Fibroblast of villous mesenchyme (primary cell): ENCODE measurements at places on chromosomes 2 and 18. TPM values are rescaled to one million over a fixed set of nuclear protein-coding genes. Genes with fewer than 3 reads are reported as not detected.

DNA sequence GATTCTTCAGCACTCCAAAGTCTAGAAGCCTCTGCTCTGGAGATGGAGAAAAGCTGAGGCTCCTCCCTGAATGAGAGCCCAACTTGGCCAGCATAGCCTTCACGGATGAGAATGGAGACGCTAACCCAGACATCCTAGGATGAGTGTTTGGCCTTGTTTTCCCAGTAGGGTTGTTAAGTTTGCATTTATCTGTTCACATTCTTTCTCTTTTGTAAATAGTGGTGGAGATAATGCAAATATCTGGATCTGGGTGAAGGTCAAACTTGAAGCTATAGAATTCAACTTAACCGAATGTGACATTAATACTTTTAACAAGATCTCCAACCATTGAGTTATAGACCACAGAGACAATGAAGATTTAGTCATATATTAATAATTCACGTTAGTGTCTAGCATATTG lies 53.4 kb upstream of the BZW1 start:
- no peak for DNase-seq

DNA sequence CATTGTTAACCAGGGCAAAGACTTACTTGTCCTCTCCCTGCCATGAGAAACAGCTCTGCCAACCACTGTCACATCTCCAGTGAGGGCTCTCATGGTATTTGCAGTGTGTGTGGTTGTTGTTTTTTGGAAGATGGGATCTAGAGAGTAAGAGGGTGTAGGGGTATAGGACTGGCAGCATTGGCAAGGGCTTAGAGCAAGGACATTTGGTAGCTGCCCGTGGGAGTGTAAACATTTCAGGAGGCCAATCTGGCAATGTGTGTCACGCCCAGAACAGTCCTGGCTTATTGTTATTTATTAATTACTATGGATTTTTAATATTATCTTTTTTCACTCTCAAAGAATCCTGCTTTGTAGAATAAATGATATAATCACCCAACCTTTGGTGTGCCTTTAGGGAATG lies 90.5 kb downstream of the TMEM17 start:
- DNase-seq: no peak

DNA sequence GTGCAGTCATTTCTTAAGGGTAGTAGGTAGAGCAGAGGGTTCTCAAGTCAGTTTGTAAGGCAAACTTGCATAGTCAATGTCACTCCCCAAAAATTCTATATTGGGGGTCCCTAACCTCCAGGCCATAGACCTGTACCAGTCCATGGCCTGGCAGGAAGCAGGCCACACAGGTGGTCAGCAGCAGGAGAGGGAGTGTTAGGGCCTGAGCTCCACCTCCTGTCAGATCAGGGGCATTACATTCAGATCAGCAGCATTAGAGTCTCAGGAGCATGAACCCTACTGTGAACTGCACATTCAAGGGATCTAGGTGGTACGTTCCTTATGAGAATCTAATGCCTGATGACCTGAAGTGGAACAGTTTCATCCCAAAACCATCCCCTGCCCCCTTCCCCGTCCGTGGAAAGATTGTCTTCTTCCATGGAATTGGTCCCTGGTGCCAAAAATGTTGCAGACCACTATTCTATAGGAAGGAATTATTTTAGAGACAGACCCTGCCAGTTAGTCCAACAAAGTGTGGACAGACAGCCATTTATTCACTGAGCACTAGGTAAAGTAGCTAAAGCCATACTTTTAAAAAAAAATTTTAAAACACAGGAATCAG lies 6.7 kb downstream of the COA5 start:
- peak; percentile 38 for DNase-seq

- DNase-seq: peak; percentile 41
Measured at GRCh38 chr2:241636182-241637017, 558 bp downstream of the THAP4 start.

COL6A3 gene
- 1,329 and 1,968 TPM in 2 replicates for total RNA-seq

DNA sequence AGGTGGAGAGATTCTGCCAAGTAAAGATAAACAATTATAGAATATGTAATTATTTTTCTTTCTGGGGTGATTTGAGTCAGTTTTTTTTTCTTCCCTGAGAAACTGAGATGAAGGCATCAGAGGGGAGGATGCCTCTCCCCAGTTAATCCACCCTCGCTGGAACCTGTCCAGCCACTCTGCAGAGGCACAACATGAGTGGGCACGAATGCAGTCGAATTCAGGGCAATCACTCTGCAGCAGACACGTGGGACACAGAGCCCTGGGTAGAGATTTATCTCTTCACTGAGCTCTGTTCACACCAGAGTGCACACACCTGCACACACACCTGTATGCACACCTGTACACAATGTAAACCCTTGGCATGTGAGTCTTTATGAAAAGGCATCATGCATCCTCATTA lies 154.2 kb downstream of the DCDC2C start:
- no peak for DNase-seq

DNA sequence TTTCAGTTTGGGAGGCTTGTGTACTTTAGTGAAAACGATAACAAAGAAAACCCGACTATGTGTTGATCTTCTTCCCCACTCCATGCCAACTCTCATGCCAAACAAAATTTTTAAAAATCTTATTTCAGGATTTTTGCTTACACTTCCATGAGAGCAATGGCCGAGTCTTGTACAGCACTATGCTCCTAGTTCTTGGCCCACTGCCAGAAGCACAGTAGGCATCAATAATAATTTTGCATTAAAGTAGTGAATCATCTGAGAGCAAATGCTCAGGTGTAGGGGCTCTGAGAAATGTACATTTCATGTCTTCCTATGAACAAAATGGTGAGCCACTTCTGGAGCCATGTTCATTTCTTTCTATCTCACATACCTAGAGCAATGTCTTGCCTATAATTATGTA lies 62.2 kb downstream of the MAP3K19 start:
- no peak for DNase-seq

TNFAIP6 gene
- total RNA-seq: 13.2 and 14.2 TPM in 2 replicates

SPRED2 gene
- 9.5 and 10.0 TPM in 2 replicates for total RNA-seq

GRHL1 gene
- total RNA-seq: 0.64 and 1.7 TPM in 2 replicates

CCDC102B gene
- 10.4 and 20.9 TPM in 2 replicates for total RNA-seq

LCT gene
- total RNA-seq: under 0.01 TPM in 1 of 2 replicates, not detected in the other

UGT1A10 gene
- total RNA-seq: not detected in 2 replicates

- DNase-seq: no peak
Measured at GRCh38 chr2:170887896-170888295, 41.2 kb upstream of the GORASP2 start.

- no peak for DNase-seq
Measured at GRCh38 chr18:50045126-50045525, 149.8 kb downstream of the MYO5B start.

GRCh38 chr18:47749600-47749973 lies 180.9 kb downstream of the SMAD2 start:
- DNase-seq: no peak

SEPTIN2 gene
- total RNA-seq: 426 and 577 TPM in 2 replicates

TCF23 gene
- not detected in 2 replicates for total RNA-seq

DNA sequence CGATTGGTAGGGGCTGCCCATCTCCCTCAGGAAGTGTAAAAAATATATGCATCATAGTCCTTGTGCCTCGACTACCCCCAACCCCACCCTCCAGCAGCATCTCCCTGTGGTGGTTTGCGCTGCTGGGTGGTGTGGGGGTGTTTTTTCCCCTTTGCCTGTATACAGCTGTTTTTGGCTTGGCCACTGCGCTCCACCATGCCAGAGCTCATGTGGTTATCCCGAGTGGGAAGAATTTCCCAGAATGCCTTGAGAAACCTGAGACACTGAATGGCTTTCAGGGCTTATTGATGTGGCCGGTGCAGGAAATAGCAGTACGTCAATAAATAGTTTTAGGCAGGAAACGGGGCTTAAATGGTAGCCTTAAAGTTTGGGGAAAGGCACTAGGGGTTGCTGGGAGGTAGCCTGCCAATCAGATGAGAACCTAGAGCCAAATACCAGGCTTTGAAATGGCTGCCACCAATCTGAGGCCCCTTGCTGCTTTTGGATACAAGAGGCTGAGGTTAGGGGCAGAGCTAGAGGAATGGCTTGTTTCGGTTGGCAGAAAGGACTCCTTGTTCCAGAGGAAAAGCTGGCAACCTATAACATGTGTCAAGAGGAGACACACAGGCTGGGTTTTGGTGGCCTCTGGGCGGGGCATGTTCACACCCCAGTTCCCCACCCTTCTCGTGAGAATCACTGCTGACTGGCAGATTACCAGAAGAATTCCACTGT lies 144.1 kb downstream of the SMAD7 start:
- DNase-seq: peak; percentile 70

DNA sequence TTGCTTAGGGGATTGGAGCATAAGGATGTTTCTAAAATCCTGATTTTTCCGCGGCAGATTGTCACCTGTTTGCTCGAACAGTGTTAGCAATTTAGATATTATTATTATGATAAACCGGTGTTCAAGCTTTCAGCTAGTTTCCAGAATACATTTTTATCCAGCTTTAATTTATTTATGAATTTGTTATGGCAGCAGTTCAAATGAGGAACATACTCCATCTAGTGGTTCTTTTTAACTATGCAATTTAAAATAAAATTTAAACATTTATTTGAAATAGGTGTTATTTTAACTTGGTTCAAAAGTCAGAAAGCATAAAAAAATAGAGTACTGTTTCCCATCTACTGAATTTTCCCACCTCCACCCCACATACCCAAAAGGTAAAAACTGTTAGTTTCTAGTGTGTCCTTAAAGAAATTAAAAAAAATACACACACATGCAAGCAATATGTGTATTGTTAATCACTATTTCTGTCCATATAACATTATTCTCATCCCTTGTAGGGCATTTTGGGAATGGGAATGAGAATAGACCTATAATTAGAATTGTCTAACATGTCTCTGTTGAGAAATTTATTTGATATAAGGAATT lies 23.2 kb downstream of the ACOXL start:
- DNase-seq: peak; percentile 23

GNLY gene
- total RNA-seq: not detected in 2 replicates

DNA sequence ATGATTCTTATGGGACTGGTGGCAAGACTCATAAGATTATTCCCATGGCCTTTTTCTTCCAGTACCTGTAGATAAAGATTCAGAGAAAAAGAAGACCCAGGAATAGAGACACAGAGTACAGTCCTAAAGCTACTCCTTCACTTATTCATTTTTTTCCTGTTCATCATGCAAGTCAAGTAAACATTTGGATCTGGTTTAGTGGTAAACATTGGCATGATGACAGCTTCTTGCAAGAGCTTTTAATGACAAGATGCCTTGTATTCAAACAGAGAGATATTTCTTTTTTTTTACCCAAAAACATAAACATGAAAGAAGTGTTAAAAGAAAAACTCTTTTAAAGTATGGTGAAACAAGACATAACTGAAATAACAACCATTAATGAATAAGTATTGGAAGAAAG lies 20.2 kb downstream of the CXCR2 start:
- peak; percentile 76 for DNase-seq

RTP5 gene
- total RNA-seq: not detected in 2 replicates

FHOD3 gene
- 5.2 TPM in 2 replicates for total RNA-seq

- peak; percentile 19 for DNase-seq
Measured at GRCh38 chr2:27992787-27993401, 102.4 kb downstream of the BABAM2 start.

DNA sequence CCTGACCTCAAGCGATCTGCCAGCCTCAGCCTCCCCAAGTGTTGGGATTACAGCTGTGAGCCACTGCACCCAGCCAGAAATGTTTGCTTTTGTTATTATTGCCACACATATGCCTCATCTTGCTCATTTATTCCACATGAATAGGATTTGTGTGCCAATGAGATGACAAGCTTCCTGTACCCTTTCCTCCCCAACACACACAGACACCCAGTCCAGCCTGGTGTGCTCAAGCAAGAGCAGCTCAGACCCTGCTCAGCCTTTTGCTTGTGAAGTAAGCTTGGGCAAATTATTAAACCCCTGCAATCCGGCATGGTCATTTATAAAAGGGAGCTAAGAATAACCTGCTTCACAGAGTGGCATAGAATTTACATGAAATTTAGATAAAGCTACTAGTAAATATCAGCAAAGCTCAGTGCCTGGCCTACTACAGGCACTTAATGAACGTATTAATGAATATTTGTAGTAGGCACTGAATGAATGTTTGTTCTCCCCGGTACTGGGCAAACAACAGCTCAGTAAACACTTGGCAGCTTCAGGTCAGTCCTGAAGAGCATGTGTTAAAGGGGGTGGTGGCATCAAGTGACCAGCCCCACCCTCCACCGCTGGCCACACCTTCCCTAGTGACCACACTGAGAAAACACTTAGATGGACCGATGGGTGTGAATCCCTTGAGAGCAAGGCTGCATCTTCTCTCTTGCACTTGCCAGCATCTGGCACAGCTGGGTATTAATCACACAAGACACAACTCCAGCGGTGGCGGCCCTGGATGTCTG lies 280.2 kb downstream of the SRBD1 start:
- peak; percentile 16 for DNase-seq

DNA sequence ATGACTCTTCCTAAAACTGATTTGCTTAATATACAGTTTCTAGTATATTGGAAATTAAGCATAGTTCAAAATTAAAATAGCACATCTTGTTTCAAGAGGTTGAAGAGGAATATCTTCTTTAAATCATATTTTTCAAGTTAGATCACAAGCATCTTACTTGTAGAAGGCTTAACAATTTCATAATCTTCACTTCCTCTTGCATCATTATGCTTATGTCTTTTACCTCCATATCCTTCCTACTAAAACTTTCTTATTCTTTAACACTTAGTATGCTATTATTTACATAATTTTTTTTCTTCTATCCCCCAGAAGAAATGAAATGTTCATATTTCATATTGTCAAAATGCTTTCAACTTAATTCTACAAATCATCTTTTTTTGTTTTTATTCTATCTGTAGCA lies 1354.9 kb upstream of the TMEFF2 start:
- no peak for DNase-seq

CNDP1 gene
- not detected in 2 replicates for total RNA-seq

BOK gene
- total RNA-seq: 42.2 and 54.0 TPM in 2 replicates

DNA sequence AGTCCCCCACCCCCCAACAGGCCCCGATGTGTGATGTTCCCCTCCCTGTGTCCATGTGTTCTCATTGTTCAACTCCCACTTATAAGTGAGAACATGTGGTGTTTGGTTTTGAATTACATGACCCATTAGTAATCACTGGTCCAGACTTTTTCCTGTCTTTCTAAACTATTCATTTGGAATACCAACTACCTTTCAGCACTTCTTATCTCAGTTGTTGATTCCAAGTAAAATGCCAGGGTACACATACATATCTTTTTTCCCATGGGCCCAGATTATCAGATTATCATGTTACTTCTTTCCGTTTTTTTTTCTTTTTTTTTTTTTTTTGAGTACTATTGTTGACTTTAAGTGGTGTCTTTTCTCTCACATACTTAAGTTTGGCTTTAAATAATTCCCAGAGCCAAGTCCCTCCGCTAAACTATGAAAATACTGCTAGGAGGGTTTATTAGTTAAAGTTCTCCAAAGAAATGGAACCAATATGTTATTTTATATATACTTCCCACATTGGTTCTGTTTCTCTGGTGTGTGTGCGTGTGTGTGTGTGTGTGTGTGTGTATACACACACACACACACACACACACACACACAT lies 389.3 kb downstream of the IRS1 start:
- peak; percentile 24 for DNase-seq

PROKR1 gene
- total RNA-seq: not detected in 2 replicates

DCAF17 gene
- 24.2 and 29.4 TPM in 2 replicates for total RNA-seq

GRCh38 chr2:53448591-53448990 lies 319.0 kb upstream of the CHAC2 start:
- peak; percentile 27 for DNase-seq
